ENCODE measurements at places on chromosomes 2 and 18.

- no peak for DNase-seq
Observed at GRCh38 chr18:57437766-57438671, 2.8 kb downstream of the ONECUT2 start.

DNA sequence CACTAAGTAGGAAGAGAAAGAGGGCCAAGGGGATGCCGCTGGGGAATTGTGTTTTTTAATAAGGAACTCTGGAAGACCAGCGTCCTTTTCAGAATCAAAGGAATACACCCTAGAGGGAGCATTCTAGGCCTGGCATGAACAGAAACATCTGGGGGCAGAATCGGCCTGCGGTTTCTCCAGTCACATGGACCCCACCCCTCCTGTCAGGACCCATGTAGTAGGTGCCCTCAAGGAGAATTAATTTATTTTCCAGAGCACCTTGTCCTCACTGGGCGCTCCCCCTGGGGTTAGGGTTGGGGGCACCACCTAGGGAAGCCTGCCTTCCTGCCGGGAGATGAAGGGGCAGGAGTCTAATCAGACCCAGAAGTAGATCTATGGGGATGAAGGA, 44.2 kb downstream of the TMEM37 start:
- DNase-seq, result no peak

GRCh38 chr2:125581557-125581956, 1074.4 kb upstream of the GYPC start:
- no peak for DNase-seq

DNA sequence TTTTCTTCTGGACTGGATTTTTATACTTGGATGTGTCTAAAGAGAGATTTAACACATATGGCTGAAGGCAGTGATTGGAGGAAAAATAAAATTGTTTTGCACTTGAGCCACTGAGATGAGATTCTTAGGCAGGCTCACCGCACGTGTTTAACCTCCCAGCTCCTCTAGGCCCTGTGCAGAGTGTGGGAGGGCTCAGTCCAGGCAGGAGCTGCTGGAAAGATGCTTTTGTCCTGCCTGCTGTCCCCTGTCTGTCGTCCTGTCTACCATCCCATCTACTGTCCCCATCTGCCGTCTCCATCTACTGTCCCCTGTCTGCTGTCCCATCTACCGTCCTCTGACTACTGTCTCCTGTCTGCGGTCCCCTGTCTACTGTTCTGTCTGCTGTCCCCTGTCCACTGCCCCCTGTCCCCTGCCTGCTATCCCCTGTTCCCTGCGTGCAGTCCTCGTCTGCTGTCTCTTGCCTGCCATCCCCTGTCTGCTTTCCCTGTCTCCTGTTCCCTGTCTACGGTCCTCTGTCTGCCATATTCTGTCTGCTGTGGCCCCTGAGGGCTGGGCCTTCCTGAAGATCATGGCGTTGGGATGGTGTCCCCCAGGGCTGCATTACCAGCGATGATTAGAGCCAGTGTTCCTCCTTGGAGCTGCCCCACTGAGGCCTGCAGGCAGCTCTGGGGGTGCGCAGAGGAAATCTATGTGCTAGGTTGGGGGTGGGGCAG, 43.7 kb upstream of the HS6ST1 start:
- no peak for DNase-seq

DNA sequence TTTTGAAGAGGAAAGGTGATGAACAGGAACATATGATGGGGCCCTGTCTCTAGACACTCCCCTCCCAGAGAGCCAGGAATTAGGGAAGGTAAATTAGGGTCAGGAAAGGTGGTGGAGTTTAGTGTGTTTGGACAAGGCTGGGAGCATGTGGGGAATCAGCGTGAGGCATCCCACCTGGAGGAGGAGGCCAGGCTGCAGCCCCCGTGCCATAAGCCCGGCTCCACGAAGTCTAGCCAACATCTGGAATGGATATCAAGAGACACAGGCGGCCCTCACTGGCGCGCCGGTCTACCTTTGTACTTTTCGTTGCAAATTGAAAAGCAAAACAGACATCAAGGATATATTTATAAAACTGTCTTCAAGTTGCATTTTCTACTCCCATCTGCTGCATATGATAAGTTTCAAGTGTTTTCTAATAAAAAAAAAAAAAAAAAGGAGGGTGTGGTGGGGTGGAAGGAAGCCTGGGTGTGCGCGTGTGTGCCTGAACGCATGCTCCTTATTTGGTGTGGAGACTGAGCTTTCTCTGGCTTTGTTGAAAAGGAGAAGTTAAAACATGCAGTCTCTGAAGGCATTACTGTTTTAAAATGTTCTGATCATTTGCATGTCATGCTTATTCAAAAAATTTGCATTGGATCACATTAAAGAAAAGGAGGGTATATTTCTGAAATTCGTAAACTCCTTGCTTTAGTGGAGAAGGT, 546.7 kb upstream of the ID2 start:
- DNase-seq, result no peak

DNA sequence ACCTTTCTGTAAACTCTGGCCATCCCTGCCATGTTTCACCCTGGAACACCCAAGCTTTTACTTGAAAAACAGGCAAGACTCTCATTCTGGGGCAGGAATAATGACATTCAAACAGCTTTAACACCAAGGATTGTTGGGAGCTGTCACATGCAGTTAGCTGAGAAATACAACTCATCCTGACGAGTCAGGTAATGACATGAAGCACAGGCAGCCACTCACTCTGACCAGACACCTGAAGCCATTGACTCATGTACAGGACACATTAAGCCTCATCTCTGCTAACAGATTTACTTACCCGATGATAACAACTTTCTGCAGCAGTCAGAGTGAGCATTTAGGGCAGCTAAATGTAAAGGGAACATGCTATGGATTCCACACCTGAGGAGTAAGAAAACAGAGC, 163.1 kb upstream of the PGAP1 start:
- no peak for DNase-seq

DNA sequence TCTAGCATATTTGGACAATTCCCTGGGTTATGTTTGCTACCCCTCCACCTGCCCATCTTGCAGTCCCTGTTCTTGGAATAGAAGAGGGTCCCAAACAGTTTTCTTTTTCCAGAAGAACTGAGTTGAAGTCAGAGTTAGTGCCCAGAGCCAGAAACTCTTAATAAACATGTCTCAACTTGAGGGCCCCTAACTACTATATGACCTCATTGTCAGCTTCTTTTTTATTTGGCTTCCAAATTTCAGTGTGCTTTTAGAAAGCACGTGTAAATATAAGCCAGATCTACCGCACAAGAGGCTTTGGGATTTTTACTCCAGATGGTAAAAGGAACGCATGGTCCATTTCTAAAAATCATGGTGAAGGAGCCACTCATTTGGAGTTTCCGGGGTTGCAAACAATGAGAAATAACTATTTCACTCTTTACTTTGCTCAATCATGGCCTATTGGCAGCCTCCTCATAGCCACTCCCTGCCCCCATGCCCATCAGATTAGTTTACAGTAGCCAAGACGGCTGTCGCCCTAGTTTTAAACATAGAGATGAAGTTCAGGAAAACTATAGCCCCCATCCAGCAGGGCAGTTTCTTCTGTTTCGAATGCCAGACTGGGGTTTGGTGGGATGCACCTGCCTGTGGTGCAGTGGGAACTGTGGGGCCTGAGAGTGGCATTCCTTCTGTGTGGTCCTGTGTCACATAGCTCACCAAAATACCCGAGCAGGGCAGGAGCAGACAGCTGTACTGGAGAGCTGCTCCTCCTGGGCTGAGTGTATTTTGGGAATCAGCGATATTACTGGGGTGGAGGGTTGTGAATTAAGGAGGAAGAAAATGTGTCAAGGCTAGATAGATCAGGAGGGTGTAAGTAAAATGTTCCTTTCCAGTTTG, 1.7 kb downstream of the MAPRE3 start:
- DNase-seq, result no peak

- DNase-seq, result no peak
Observed at GRCh38 chr18:34330308-34330707, 105.6 kb upstream of the NOL4 start.

DNA sequence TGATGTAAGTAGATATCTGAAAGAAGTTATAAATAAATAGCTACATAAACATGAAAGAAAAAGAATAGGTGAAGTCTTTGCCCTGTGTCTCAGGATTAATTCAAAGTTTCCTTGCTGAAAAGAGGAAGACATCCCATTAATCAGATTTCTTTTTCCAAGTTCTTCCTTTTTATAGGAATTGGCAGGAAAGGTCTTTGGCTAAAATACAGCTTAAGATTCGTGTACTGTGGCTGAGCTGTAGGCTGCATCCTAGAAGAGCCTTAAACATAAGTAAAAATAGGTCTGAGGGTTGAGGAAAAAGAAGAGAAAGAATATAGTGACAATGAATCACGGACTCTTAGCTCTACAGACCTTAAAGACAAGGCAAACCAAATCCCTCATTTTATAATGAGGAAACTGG, 579.9 kb downstream of the NRXN1 start:
- no peak for DNase-seq

- DNase-seq, result no peak
Observed at GRCh38 chr2:180003559-180003958, 3.5 kb downstream of the CWC22 start.

DNA sequence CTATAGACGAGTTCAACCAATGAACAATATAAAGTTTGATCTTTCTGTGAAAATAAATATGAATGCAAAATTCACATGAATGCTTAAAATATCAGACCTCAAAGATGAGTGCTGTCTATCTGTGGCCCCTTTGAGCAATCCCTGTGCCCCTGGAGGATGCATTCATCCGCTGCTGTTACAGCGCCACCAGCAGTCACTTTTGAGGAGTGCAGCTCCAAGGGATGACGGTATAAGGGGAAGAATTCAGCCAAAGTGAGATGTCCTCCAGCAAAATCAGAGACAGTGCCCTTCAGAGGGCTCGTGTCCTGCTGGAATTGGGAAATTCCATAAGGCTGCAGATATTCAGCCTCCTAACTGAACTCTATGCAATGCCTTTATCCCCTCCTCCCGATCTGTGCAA, 12.0 kb upstream of the CHRNA1 start:
- no peak for DNase-seq

DNA sequence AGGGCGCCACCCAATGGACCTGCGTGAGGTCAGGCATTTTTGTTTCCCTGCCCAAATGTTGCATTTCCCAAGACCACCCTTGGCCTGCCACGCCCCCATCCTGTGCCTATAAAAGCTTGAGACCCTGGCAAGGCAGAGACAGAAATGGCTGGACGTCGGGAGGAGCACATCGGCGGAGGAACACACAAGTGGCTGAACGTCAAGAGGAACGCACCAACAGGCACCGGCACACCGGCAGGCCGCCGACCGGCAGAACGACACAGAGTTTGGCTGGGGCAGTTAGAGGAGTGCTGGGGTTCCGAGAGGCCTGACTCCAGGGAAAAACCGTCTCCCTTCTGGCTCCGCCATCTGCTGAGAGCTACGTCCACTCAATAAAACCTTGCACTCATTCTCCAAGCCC, 35.9 kb downstream of the DCDC2C start:
- no peak for DNase-seq

- DNase-seq, result no peak
Observed at GRCh38 chr2:29119211-29119610, 4.0 kb downstream of the CLIP4 start.
